Adipocyte (in vitro differentiated cells): ENCODE measurements at places on chromosomes 2 and 18.

DNA sequence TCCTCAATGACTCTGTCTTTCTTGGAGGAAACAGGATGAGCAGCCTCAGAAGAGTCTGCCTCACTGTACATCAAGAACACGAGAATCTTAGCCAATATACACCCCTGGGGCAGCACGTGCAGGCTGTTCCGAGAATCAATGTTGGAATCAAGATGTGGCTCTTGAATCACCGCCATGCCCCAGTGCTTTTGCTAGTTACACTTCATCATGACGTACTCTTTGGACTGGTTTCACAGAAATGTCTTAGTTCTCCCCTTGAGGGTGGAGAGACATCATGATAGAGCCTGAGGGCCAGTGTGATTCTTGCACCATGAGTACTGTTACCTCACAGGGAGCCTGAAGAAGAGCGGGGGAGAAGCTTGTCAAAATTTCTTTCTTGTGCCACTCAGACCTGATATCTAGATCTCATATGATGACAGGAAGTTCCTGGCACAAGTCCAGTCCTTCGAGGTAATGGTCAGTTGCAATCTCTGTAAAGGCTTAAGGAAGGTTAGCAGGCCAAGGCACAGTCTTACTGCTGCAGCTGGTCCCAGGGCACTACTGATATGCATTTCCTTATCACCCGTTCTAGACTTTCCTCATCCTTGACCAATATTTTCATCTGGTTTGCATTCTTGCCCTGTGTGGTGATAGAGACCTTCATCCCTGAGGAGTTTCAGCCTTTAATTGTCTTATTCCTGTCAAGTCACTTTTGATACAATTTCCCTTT lies 28.2 kb upstream of the STAT4 start:
- DNase-seq: no peak

GRCh38 chr18:11985586-11985985 lies 4.3 kb downstream of the IMPA2 start:
- DNase-seq: no peak

DNA sequence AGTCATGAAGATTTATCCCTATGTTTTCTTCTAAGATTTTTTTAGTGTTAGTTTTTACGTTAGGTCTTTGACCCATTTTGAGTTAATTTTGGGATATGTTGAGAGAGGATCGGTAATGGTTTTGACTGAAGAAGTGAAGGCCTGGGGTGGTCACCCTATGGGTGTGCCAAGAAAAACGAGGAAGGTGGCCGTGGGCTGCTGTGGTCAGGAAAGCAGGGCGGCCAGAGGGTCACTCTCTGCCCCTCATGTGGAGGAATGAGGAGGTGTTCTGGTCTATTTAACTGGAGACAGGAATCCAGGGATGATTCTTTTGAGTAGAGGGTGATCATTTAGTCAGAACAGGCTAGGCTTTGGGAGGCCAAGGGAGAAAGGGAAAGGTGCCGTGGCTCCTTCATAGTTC lies 50.7 kb downstream of the MYO7B start:
- DNase-seq: no peak

- DNase-seq: no peak
Measured at GRCh38 chr18:8974696-8975095, 127.8 kb upstream of the NDUFV2 start.

DNA sequence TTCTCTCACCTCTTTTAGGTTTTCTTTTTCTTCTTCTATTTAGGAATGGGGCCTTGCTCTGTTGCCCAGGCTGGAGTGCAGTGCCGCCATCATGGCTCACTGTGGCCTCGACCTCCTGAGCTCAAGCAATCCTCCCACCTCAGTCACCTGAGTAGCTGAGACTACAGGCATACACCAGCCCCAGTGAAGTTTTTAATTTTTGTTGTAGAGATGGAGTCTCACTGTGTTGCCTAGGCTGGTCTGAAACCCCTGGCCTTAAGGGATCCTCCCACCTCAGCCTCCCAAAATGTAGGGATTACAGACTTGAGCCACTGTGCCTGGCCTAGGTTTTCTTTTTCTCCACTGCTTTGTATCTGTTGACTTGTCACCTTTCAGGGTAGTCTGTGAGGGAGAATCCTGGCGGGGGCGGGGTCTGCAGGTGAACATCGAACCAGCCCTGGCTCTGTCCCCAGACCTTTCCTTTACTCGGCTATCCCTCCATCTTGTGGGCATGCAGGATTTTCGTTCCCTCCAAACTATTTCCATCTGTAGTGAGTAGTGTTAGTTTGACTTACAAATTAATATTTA lies 21.7 kb downstream of the NCK2 start:
- DNase-seq: no peak

GRCh38 chr2:200703127-200703925 lies 108.4 kb upstream of the BZW1 start:
- peak; percentile 94 for DNase-seq

- no peak for DNase-seq
Measured at GRCh38 chr2:41892476-41892875, 155.3 kb upstream of the PKDCC start.

DNA sequence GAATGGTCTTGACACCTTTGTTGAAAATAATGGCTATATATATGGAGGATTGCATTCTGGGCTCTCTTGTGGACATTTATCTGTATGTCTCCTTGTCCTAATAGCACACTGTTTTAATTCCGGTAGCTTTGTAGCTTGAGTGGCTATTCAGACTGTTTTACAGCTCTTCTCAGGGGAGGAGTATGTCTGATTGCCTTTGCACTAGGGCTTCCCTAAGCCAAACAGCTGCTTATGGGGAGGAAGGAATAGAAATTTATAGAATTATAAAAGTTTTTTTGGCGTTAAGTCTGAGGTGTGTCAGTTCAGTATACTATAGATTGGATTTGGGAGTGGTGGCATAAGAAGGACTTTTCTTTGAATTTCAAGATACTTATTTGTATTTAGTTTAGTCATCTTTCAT lies 12.6 kb downstream of the SEH1L start:
- no peak for DNase-seq

DNA sequence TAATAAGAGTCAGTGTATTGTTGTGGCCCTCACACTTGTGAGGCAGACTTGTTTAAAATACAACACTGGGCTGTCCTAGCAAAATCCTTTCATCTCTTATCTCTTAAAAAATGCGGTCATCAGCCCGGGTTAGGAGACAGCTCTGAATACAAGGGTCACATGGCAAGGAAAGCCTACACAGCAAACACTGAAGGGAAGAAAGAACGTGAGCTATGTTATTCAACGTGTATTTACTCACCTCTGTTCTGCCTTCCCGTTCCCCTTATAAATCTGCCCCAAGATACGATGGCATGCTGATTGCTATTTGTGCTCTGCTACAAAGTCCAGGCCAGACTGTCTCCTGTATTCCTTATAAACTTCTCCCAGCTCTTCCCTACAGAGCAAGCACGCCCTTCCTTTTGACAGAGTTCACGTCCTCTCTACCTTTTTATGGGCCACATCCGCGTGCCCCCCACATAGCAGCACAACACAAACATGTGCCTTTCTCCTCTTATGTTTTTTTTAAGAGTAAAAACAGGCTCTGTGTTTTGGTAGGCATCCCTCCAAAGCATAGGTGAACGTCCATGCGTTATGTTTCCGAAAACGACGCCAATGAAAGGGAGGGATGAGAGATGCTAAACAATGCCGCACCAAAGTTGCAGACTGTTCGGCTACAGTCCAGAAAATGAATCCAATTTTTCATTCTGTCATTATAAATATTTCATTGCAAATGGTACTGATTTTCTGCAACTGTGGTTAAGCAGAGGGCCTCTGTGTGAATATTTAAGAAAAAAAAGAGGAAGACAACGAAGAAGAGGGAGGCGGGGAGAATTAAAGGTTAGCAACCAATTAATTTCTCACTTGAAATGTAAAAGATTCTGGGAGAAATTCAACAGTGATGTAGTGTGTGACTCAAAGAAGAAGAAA lies 274.7 kb downstream of the ZNF521 start:
- DNase-seq: no peak

DNA sequence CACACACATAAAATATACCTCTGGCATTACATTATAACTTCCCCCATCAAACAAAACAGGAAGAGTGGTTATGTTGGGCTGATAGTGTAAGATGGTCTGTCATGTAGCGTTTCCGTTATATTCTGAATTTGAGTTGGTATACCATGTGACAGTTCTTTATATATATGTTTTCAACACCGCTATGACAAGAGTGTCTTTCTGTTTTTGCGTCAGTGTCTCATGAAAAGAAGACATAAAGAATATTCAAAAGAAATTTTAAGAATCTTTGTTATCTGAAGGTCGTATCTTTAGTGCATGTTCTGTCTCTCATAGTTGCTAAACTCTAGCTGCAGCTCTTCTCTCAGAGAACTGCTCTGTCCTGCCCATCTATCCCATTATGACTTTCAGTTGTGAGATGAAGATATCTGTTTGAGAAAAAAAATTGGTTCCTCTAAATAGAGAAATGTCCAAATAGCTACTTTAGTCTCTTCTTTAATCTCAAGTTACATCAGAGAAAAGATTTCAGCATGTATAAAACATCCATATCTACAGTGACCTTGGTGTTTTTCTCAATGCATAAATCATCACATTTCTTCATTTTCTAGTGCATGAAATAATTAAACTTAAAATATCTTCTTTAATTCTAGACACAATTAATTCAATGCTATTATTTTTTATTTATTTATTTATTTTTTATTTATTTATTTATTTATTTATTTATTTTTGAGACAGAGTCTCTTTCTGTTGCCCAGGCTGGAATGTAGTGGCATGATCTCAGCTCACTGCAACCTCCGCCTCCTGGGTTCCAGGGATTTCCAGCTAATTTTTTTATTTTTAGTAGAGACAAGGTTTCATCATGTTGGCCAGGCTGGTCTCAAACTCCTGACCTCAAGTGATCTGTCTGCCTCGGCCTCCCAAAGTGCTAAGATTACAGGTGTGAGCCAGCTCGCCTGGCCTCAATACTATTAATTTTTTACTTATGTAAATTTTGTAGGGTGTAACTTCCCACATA lies 24.3 kb upstream of the PSME4 start:
- DNase-seq: no peak

DNA sequence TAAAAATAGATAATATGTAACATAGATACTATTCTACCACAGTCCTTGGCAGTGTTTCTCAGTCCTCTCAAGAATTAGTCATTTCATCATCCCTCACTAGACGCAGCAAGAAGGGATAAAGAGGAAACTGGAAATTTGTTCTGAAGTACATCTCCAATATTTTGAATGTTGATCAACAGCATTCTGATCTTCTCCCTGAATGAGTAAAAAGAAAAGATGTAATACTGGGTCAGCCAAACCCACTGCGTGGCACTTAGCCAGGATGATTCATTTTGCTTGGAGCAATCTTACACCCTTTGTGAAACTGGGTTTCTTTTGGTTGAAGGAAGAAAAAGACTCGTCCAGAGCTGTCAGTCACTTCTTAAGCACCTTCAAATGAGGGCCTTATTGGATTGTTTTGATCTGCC lies 54.1 kb downstream of the TAF1B start:
- DNase-seq: peak; percentile 95

DNA sequence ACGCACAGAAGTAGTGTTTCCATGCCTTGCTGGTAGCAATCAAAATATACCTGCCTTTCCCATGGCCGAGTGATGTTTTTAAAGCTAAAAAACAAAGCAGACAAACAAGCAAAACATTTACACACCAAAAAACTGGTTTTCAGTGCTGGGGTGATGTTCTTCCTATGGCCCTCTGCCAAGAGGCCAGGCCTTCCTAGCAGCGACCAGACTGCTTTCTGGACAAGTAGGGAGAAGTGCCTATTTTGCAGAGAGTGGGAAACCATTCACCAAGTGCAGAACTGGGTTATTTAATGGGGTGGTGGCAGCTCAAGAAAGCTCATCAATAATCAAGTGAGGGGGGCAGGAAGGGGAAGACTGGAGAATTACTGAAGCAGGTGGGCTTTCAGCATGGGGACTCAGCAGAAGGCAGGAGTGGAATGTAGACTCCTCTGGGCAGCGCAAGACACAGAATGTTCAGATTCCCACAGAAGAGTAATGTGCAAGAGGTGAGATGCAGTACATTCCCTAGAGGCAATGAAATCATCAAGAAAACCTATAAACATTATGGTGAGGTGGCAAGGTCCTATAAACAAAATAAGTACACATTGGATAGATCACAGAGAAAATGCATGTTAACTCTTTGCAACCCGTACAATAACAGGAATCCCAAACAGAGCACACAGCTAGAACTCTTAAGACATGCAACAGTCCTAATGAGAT lies 44.0 kb downstream of the CPO start:
- DNase-seq: peak; percentile 4

DNA sequence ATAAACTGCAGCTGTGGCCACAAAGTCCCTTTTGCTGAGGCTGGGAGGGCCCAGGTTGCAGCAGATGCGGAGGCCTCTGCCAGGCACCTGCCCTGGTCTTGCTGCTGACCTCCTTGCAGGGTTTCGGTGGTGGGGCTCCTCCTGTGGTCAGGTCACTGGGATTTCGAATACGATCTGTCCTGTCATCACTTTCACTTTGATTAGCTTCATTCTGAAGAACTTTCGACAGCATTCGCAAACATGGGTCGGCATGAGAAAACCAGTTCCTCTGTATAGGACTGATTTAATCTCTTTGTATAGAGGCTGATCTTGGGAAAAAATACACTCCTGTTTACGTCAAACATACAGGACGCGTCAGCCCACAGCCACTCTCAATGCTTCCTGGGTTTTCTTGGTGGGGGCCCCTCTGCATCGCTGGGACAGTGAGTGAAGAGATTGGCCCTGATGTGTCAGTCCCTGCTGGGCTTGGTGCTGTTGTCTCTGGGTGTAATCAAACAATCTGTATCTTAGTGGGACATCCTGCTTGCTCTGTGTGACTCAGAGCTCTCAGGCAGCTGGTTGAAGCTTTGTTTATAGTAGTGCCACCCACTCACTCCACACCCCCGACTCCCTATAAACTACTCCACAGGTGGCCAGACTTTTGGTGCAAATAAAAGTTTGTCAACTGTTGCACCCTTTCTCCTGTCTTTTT lies 209.4 kb upstream of the CXCR4 start:
- DNase-seq: no peak

GRCh38 chr2:72013726-72014125 lies 133.9 kb downstream of the CYP26B1 start:
- DNase-seq: no peak

- DNase-seq: no peak
Measured at GRCh38 chr2:166643980-166644379, 149.9 kb upstream of the SCN7A start.

DNA sequence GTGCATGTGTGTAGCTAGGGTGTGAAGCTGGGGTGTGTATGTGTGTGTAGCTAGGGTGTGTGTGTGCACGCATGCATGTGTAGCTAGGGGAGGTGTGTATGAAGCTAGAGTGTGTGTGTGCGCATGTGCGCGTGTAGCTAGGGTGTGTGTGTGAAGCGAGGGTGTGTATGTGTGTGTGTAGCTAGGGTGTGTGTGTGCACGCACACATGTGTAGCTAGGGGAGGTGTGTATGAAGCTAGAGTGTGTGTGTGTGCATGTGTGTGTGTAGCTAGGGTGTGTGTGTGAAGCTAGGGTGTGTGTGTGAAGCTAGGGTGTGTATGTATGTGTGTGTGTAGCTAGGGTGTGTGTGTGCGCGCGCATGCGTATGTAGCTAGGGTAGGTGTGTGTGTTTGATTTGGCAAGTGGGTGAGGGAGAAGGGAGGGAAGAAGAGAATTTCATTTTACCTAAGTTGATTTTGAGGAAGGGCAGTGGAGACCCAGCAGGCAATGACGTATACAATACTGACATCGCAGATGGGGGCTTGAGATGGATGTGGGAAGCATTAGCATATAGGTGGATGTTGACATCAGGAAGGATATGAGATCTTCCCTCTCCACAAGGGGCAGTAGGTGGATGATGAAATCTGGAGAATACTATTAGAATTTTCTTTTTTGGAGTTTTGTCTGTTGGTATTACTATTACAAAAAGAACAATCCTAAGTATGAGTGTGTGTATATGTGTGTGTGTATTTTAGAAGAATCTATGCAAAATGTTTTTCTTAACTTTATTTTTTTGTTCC lies 70.7 kb downstream of the PRELID3A start:
- DNase-seq: no peak
